ENCODE measurements at places on chromosomes 3 and 15. TPM values are rescaled to one million over a fixed set of nuclear protein-coding genes. Genes with fewer than 3 reads are reported as not detected.

The MOBP gene
- 0.09 TPM for polyA plus RNA-seq

- H3K4me3 ChIP-seq, result no peak overlapping the region
- no peak for DNase-seq
- H3K27me3 ChIP-seq, result no peaks in the 10 kb centered on the region
- peaks cover 10% of the 10 kb centered on the region for H3K4me1 ChIP-seq
Observed at GRCh38 chr3:16304061-16305010, 39.3 kb downstream of the OXNAD1 start.

GRCh38 chr15:68281008-68281407, 3.5 kb downstream of the FEM1B start:
- peaks cover 63% of the 10 kb centered on the region for H3K4me1 ChIP-seq
- H3K27ac ChIP-seq, result peak overlapping the region; percentile 97
- H3K27me3 ChIP-seq, result no peaks in the 10 kb centered on the region
- H3K36me3 ChIP-seq, result peaks cover 9% of the 10 kb centered on the region

DNA sequence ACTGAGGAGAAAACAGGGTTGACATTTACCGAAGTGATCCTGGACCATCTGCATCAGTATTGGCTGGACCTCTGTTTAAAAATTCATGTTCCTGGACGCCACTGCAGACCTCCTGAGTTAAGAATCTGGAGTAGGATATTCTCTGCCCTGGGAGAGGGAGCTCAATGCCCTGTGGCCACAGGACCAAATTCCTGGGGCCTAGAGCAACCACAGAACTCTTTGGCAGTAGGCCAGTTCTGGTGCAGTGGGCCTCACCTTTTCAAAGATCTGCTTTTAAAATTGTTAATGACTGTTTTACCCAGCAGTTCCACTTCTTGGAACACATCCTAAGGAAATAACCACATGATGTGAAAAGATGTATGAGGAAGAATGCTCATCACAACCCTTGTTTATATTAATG, 133.3 kb upstream of the ADPGK start:
- H3K27me3 ChIP-seq, result no peaks in the 10 kb centered on the region
- no peak overlapping the region for H3K27ac ChIP-seq
- no peak for DNase-seq
- H3K4me1 ChIP-seq, result no peaks in the 10 kb centered on the region
- H3K36me3 ChIP-seq, result no peaks in the 10 kb centered on the region
- no peak overlapping the region for H3K4me3 ChIP-seq

DNA sequence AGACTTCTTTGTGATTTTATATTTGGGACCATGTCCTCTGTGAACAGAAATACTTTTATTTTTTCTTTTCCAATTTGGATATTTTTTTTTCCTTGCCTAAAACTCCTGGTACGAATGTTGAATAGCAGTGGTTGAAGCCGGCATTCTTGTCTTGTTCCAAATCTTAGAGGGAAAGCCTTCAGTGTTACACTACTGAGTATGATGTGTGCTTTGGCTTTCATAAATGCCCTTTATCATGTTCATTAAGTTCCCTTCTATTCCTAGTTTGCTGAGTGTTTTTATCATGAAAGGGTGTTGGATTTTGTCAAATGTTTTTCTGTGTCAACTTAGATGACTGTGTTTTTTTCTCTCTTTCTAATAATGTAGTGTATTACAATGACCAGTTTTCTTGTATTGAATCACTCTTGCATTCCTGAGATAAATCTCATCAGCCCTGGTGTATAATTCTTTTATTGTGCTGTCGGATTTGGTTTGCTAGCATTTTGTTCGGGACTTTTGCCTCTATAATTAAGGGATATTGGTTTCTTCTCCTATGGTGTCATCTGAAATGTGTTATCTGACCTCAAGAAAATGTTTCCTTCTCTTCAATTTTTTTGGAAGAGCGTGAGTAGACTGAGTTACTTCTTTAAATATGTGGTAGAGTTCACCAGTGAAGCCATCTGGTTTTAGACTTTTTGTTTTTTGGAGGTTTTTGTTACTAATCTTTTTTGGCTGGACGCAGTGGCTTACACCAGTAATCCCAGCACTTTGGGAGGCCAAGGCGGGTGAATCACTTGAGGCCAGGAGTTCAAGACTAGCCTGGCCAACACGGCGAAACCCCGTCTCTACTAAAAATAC, 33.3 kb downstream of the MAP1A start:
- H3K27ac ChIP-seq, result no peak overlapping the region
- no peak for DNase-seq
- H3K4me3 ChIP-seq, result no peak overlapping the region
- no peaks in the 10 kb centered on the region for H3K27me3 ChIP-seq
- no peaks in the 10 kb centered on the region for H3K4me1 ChIP-seq

- no peak for DNase-seq
- H3K36me3 ChIP-seq, result no peaks in the 10 kb centered on the region
- H3K4me1 ChIP-seq, result no peaks in the 10 kb centered on the region
Observed at GRCh38 chr3:58003093-58003492, 5.1 kb upstream of the FLNB start.

All from psoas muscle (tissue), 8 donors.